ENCODE measurements at places on chromosomes 11 and 22.

GRCh38 chr11:112367895-112368294 is 107.2 kb upstream of the PLET1 start:
- no peak for DNase-seq

- DNase-seq: no peak
These were observed 81.9 kb upstream of the RASSF10 start for GRCh38 chr11:12927221-12927620.

- DNase-seq: no peak
These were observed 226.3 kb downstream of the OPCML start for GRCh38 chr11:133306019-133306418.

DNA sequence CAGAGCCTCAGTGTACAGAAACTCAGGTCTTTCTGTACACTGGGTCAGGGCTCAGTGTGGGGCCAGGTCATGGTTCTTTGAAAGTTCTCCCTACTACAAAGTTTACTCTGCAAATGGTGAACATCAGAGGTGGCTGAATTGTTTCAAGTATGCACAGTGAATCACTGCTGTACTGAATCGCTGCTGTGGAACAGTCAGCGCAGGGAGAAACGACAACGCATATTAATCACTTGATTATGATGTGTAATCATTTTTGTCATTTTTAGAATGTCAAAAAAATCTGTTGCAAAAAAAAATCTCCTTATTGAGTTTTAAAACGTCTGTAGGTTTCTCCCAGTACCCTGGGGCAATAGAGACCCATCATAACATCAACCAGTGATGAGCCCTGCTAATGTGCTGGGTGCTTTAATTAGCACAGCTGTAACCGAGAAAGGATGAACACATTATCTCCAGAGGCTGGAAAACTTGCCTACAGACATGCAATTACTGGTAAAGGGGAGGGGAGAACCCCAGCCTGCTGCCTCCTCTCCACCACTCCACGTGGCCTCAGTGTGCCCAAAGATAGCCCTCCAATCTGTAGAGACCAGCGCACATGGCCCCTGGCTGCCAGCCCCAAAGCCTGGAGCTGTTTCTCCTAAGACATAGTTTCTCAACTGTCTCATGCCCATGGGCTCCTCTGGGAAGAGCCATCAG is 12.8 kb downstream of the ARRB1 start:
- DNase-seq: no peak

- DNase-seq: no peak
These were observed 12.6 kb upstream of the P2RY6 start for GRCh38 chr11:73259406-73260126.

DNA sequence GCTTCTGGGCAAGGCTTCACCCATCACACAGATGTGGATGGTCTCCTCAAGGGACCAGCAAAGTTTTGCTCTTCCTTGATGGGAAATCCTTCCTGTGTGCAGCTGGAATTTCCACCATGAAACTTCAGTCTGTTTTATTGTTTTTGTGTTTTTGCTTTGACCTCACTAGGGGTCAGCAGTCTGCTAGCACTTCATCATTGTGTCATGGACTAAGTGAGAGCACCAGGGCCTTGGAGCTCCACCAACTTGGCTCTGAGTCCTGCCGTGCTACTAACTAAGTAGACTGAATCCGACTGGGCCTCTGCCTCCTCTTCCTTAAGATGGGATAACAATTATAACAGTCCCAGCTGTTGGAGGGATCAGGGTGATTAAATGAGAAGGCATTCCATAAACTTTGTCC is 305.8 kb upstream of the NCAM1 start:
- no peak for DNase-seq

GRCh38 chr11:11996321-11997048 is 11.9 kb downstream of the DKK3 start:
- DNase-seq: no peak

GRCh38 chr11:12666915-12667314 is 7.3 kb upstream of the TEAD1 start:
- DNase-seq: no peak

- DNase-seq: no peak
These were observed 667.5 kb downstream of the NTM start for GRCh38 chr11:132037956-132038355.

GRCh38 chr11:45899448-45900174 is 7.5 kb downstream of the FREY1 start:
- peak; percentile 76 for DNase-seq

GRCh38 chr11:64778223-64778472 is 194 bp downstream of the SF1 start:
- no peak for DNase-seq

DNA sequence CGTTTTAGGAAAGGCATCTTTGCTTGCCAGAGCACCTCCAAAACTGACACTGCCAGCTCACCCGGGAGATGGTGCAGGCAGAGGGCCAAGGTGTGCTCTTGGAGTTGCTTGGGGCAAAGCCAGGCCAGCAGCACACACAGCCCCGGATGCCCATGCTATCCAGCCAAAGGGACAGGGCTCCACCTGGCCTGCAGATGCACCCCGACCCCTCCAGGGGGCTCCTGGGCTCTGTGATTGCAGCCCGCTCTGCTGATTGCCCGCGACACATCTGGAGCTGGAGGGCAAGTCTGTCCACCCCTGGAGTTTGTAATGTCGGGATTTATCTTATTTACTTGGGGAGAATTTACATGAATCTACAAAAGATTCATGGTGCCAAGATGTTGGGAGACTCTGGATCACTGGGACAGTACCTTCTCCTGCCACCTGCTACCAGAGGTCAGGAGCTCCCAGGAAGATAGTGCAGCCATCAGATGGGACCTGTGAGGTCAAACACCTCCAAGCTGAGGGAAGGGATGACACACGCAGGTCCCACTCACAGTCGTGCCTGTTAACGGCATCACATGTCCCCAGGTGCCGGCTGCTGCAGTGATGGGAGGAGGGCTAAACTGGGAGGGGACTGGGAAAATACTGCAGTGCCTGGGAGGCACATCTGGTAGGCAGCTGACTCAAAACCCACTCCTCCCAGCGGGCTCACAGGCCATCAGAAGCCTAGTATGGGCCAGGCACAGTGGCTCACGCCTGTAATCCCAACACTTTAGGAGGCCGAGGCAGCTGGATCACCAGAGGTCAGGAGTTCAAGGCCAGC is 17.2 kb downstream of the CBX7 start:
- peak; percentile 55 for DNase-seq

DNA sequence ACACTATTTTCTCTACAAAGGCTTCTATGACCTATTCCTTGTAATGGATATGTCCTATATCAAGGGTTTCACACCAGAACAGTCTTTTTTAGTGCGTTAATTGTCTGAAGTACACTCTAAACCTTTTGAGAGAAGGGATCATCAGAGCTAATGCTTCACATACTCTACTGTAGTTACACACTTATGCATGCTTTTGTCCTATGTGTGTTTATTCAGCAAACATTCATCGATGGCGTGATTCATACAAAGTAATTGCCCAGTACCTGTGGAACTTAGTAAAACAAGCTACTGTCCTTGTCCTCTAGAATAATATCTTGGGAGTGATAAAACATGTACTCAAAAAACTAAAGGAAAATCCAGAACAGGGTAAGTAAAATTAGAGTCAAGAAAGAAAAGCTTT is 139.2 kb downstream of the GUCY1A2 start:
- no peak for DNase-seq

GRCh38 chr11:128711136-128711535 is 17.3 kb downstream of the FLI1 start:
- no peak for DNase-seq

DNA sequence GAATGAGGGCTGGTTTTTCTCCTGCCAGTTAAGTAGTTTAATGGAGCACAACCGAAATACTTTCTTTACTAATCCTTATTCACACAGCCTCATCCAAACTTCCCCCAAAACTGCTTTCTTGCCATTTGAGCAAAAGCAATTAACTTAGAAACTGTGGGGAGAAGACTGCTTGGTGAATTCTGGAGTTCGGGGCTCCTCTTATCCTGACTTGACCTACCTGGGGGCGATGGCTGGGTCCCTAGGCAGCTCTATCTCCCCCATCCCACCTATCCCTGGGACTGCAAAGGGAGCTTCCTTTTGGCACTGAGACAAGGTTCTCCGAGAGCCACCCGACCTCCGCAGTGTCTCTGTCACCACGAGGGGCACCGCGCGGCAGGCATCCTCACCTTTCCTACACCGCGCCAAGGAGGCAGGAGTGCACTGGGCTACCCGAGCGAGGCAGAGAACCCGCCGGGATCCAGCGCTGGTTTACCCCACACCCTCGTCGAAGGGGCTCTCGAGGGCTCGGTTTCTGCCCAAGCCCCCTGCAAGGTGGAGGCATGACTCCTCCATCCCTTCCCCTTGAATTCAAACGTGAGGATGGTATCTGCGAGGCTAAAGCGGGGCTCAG is 759 bp downstream of the DESI1 start:
- peak; percentile 75 for DNase-seq

GRCh38 chr11:84890676-84891075 is 736.5 kb downstream of the DLG2 start:
- no peak for DNase-seq

DNA sequence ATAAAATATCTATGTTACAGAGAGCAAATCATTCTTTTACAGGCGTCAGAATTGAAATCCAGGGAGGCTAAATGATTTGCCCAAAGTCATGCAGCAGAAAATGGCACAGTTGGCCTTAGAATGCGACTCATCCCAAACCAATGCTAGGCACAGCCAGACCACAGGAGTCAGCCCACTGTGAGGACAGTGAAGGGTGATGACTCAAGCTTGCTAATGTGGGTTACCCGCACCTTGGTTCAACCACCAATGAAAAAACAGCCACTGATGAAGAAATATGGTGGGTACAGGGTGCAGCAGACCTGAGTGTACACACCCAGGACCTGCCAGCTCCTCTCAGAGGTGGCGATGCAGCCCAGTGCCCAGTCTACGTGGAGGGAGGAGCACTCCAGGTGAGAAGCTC is 89.7 kb downstream of the ZC3H12C start:
- no peak for DNase-seq

DNA sequence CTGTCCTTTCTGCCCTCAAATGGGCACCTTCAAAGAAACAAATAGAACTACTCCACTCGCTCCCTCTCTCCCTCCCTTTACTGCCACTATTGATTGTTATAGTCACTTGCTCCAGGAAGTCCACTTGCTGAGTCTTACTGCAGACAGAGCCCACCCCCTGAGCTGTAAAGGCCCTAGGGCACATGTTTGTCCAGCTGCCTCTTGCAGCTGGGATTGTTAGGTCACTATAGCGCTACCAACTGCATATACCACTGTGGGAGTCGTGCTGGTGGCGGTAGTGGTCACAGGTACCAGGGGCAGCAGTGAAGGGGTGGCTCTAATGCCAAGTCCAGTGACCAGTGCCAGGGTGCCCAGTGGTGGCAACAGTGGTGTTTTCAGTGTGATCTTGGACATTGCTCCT is 4.4 kb upstream of the SREBF2 start:
- no peak for DNase-seq

- DNase-seq: no peak
These were observed 477 bp downstream of the DPAGT1 start for GRCh38 chr11:119100994-119101758.

DNA sequence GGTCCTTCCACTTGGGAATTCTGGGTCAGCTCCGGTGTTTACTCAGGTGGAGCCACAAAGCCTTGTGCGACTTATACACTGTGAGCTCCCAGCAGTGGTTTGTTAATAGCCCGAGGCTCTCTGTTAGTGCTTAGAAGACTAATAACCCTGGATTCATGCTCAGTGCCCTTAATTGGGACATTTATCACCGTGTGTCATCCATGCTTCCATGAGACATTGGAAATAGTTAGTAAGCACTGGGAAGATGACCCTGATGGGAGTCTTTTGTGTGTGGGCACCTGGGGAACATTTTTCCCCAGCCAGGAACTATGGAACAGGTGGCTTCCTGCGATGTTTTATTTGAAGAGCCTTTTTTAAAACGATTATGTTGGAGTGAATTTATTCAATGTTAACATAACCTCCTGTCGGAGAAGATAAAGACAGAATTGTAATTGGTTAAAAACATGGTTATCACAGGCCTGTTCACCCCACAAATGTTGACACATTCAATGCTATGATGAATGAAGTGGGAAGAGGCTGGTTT is 188.9 kb downstream of the MYO18B start:
- no peak for DNase-seq

DNA sequence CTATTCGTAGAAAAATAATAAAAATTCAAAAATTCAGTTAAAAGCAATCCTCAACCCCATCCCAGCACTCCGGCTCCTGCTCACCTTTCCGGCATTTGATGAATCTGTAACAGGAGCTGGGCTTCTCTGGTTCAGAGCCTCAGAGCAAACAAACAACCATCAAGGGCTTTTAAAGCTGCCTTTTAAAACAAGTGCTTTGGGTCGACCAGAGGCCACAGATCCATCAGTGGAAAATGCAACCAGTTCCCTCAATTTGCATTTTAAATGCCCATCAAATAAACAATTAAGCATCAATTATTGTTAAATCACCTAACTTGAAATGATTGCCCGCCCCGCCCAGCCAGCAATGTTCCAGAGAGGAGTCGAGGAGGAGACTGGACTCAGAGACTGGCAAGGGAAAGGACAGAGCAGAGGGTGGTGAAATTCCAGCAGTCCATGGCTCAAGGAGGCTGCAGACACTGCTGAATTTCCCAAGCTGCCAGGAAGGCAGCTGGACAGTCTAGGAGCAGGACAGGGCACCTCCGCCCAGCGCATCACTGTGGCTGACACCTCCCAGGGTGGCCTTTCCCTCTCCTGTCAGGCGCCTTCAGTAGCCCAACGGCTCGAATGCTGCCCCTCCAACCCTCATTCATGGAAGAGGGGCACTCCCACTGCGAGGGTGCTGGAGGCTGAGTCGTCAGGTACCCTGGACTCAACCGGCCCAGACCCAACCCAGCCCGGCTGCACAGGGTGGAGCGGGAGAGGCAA is 7.5 kb downstream of the FXYD6 start:
- DNase-seq: no peak

DNA sequence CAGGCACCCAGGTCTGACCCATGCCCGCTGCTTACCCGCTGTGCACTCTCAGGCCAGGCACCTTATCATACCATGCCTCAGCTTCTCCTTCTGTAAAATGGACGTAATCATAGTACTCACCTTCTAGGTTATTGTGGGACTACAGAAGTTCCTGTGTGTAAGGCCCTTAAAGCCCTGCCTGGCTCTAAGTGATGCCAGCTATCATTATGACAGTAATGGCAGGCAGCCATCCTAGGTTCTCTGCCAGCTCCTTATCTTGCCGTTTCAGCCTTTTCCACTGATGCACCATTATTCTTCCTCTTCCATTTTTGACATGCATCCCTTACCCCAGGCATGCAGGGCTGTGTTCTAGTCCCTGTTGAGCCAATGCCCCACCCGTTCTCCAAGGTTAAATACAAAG is 57.9 kb downstream of the DBX1 start:
- DNase-seq: no peak

DNA sequence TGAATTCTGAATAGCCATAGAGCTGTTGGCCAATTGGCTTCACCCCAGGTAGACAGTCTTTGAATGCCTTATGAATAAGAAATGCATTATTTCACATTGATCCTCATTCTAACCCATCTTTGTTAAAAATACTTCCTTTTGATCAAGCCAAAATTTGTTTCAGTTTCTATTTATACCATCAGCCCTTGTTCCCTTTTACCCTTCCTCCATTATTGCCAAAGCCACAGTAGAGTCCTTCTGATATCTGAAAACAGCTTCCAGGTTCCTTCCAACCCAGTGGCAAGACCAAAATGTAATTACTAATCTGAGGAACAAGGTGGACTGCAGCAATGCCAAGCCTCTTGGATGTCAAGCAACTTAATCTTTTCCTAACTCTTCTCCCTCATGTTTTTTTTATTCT is 458.8 kb downstream of the BUD13 start:
- DNase-seq: no peak

Data from Peyer's patch (tissue), 4 donors.